ENCODE measurements at places on chromosomes 2 and 18. TPM values are rescaled to one million over a fixed set of nuclear protein-coding genes. Genes with fewer than 3 reads are reported as not detected.

The FAM110C gene
- total RNA-seq: not detected

The IFIH1 gene
- 5.7 TPM for total RNA-seq

The MOGAT1 gene
- total RNA-seq: not detected

The COQ10B gene
- 54.2 TPM for total RNA-seq

The RBKS gene
- 1.4 TPM for total RNA-seq
